ENCODE measurements at places on chromosomes 2 and 18. TPM values are rescaled to one million over a fixed set of nuclear protein-coding genes. Genes with fewer than 3 reads are reported as not detected.

Gene NEB
- total RNA-seq, result 0.26 TPM

Gene GPR55
- not detected for total RNA-seq

Gene TMEM200C
- total RNA-seq, result 0.17 TPM

Gene VIT
- total RNA-seq, result 0.77 TPM

Gene C2orf78
- total RNA-seq, result not detected

Gene NBAS
- total RNA-seq, result 124 TPM

Gene SERPINB13
- not detected for total RNA-seq

Gene RMC1
- 22.1 TPM for total RNA-seq

Gene MDH1B
- total RNA-seq, result 1.8 TPM

Gene MBP
- 3.6 TPM for total RNA-seq

Gene CDH20
- not detected for total RNA-seq

Gene SERPINB4
- total RNA-seq, result not detected

Gene RUFY4
- total RNA-seq, result not detected

Gene MROH2A
- not detected for total RNA-seq

Gene GYPC
- 135 TPM for total RNA-seq

Gene KLF11
- total RNA-seq, result 6.8 TPM

Gene RNF125
- 0.33 TPM for total RNA-seq

Gene UGT1A8
- not detected for total RNA-seq

Gene SLC9A4
- not detected for total RNA-seq

Gene MFSD2B
- 0.17 TPM for total RNA-seq

Gene CD302
- total RNA-seq, result 9.4 TPM

Gene AQP12B
- total RNA-seq, result not detected
